GOT3 (cell line): ENCODE measurements at places on chromosomes 11 and 22.

GRCh38 chr11:70647188-70648166, 249.1 kb downstream of the CTTN start:
- DNase-seq, result no peak

DNA sequence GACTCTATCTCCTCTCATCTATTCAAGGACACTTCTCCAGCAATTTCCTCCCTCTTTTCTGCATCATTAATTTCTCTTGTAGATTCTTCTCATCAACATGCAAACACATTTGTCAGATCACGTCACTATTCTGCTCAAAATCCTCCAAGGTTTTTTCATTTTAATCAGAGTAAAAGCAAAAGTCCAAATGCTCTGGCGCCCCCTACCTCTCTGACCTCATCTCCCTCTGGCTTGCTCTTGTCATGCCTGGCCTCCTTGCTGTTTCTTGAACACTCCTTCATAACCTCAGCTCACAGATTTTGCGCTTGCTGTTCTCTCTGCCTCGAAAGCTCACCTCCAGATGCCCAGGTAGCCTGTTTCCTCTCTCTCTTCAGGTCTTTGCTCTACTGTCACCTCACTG, 22.4 kb downstream of the RTCB start:
- no peak for DNase-seq

- no peak for DNase-seq
Measured at GRCh38 chr11:15580775-15581095, 466.0 kb downstream of the INSC start.

GRCh38 chr22:49286181-49286760, 541.4 kb downstream of the BRD1 start:
- DNase-seq, result no peak

DNA sequence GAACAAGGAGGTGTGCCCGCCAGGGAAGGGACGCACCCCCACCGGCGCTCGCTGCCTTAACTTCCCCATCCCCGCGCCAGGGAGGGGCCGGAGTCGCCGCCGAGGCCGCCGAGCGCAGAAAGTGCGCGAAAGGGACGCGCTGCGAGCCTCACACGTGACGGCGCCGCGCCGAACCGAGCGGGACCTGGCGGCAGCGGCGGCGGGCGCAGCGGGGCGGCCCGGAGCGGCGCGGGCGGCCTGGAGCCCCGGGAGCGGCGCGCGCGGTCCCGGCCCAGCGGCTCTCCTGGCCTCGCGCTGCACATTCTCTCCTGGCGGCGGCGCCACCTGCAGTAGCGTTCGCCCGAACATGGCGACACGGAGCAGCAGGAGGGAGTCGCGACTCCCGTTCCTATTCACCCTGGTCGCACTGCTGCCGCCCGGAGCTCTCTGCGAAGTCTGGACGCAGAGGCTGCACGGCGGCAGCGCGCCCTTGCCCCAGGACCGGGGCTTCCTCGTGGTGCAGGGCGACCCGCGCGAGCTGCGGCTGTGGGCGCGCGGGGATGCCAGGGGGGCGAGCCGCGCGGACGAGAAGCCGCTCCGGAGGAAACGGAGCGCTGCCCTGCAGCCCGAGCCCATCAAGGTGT, at the start of gene SORL1:
SORL1 (plus strand) TSS at position 329 of the 623 bp plus-strand sequence; CDS start at position 347, 18 bp downstream.
- no peak for DNase-seq

- DNase-seq, result no peak
Measured at GRCh38 chr11:65572356-65573051, at the start of gene FAM89B. Gene FAM89B, plus strand, starts transcription at chr11:65572538. Its CDS starts 132 bp downstream, at chr11:65572670.

- DNase-seq, result peak; percentile 81
Measured at GRCh38 chr11:71286701-71287643, 34.6 kb upstream of the SHANK2 start.

GRCh38 chr11:64538501-64538951, 52.5 kb upstream of the SLC22A12 start:
- no peak for DNase-seq

- no peak for DNase-seq
Measured at GRCh38 chr22:28365371-28365770, 314.3 kb downstream of the TTC28 start.

- peak; percentile 48 for DNase-seq
Measured at GRCh38 chr11:34274712-34275398, 83.0 kb downstream of the ABTB2 start.

DNA sequence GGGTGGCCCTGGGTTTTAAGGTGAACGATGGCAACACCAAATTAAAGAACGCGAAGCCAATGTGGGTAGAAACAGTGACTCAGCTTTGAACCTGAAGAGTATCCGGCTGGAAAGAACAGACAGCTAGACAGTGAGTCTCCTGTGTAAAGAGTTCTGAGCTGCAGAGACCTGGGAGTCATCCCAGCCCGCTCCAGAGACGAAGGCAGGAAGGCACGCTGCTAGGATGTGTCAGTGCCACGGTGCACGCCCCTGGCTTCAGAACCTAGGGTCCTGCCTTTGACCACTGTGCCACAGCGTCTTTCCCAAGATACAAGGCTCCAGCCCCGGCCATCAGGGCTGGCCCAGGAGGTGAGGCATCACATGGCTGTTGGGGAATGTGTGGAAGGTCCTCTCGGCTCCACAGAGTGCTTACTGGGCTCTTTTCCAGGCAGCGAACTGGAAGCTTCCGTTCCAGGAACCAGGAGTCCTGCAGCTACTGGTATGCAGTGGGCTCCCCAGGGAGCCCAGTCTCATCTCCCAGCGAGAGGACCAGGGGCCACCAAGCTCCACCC, 29.9 kb downstream of the LRFN4 start:
- DNase-seq, result no peak

- no peak for DNase-seq
Measured at GRCh38 chr11:12017243-12017678, 8.8 kb upstream of the DKK3 start.

- DNase-seq, result no peak
Measured at GRCh38 chr11:117281159-117281558, 10.0 kb upstream of the BACE1-AS start.

- no peak for DNase-seq
Measured at GRCh38 chr11:125460275-125460674, 35.8 kb downstream of the FEZ1 start.

DNA sequence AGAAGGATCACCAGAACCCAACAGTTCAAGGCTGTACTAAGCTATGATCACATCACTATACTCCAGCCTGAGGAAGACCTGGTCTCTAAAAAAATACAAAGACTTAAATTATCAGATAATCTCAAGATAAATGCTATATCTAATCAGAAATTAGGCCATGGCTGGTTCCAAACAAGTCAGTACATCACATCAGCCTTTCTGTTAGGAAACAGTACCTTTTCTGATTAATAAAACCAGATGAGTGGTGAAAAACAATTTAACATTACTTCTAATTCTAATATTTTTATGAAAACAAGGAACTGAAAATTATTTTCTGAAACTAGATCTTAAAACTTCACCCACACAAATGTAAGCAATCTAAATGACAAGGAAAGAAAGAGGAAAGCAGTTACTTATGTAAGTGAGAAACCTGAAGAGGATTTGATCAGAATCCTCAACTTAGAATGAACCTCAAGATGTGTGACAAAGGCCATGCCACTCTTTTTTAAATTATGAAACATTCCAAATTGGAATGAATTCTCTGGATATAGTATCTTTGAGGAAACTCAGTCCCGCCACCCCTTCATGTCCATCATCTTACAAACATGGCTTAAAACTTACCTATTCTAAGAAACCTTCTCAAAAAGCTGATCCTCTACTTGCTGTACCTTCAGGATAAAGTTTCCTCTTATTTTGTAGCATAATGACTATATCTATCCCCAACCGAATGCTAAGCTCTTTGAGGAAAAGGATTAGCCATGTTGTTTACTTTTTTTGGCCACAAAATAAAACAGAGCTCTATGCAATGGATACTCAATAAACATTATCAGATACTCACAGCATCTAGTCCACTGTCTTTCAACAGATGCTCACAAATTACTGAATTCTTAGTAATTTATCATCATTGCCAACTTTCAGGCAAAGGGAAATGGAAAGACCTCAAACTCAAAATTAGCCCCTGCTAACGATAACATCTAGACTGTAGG, 132.0 kb downstream of the MRTFA start:
- DNase-seq, result no peak

DNA sequence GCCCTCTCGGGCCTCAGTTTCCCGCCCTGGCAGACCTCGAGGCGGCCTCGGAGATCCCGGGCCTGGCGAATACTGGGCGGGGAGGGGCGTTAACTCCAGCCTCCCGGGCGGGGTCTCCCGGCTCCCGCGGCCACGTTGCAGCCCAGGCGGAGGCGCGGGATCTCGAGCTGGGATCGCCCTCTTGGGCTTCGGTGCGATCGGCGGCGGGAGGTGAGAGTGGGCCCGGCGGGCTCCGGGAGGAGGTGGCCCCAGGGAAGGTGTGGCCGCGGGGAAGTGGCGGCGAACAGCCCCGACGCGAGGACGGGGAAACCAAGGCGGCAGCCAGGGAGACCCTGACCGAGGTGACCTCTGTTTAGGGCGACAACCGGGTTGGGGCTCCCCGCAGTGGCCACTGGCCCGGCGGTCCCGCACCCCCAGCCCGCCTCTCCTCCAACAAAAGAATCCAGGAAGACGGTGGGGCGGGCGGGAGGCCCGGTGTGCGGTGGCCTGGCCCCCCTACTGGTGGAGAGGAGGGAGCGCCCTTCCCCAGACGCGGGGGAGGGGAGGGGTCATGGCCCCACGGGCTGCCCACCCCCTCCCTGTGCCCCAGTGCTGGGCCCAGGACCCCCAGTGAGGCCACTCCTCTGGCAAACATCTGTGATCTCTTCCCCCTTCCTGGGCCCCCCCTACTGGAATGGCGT, at the start of gene PHETA2:
PHETA2 (plus strand) TSS at position 117 of the 680 bp plus-strand sequence. CDS start 3,046 bp downstream, outside the sequence.
- no peak for DNase-seq

DNA sequence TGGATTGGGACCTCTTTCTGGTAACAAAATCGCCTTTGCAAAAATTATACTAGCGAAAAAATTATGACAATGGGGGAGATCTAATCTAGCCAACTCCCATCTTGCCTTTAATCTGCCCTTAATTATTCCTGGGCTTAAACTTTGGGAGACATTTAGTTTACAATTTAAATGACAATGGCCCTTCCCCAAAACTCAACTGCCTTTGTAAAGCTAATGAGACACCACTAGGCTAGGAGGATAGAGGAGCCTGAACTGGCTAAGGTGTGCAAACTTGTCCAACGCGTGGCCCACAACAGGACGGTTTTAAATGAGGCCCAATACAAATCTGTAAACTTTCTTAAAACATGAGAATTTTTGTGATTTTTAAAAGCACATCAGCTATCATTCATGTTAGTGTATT, 67.3 kb downstream of the RSF1 start:
- DNase-seq, result no peak

GRCh38 chr11:83702796-83703195, 416.6 kb upstream of the CCDC90B start:
- DNase-seq, result no peak

DNA sequence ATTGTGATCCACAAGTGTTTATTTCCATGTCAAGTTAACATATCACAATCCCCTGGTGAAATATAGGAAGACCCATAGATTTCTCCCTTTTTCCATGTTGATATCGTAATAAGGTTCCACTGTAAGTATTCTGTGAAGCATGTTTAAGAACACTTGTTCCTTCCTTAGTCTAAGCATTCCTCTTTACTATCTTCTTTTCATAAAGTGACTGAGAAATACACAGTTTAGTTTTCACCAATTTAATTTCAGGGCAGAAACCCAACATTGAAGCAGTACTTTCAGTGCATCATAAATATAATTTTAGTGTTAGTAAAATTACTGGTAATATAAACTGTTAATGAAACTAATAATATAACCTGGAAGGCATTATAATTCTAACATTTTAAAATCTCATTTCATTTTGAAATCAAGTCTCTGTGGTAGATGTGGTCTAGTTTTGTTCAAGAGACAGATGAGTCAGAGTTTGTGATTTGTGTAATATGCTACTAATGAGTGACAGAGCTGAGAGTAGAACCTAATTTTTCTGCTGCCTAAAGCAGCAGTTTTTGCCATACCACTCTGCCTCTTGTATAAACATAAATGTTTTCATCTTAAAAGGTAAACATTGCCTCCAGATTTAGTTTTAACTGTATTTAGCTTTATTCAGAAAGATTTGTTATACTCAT, 79.4 kb downstream of the ATM start:
- no peak for DNase-seq

- DNase-seq, result no peak
Measured at GRCh38 chr11:32198053-32198452, 107.2 kb downstream of the RCN1 start.

DNA sequence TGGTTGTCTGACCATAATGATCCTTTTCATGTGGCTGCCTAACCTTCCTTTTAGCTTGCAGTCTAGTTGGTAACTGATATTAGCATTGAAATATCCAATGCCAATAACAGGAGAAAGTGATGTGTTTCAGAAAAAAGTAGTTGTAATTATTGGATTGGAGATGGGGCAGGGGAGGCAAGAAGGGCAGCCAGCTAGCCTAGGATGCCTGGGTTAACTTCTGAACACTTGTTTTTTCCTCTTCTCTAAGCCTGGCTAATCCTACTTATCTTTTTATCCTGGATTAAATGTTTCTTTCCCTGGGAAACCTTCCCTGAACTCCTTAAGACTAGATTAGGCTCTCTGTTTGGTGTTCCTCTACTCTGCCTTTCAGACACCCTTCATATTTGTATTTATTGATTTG, 380.2 kb downstream of the TMEM135 start:
- no peak for DNase-seq
